ENCODE measurements at places on chromosomes 4 and X.

GRCh38 chrX:17759990-17760389 is 22.7 kb downstream of the SCML1 start:
- no peak for DNase-seq

DNA sequence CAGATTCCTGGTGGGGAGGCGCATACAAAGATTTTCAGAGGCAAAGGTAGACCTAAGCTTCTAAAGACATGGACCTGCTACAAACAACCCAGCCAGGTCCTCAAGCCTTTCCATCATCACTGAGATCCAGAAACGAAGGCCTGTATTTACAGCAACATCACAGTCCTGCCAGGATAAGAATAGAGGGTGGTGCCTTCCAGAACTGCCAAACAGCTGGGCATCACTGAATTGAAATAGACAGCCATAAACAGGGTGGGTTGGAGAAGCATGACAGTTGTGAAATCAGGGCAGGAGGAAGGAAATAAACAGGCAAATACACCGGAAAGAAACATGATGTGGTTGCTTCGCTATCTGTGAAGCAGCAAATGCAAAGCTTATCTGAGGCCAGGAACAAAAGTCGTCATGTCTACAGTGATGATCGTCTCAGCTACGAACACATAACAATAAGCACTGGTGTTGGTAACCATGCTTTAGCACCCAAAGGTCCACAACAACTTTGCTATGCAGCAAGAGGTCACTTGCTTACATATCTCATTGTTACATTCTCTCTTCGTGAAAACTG is 6.7 kb upstream of the TMEM154 start:
- no peak for DNase-seq

GRCh38 chr4:148651991-148652390 is 209.8 kb upstream of the NR3C2 start:
- DNase-seq = no peak

GRCh38 chrX:136574548-136574947 is 42.5 kb downstream of the VGLL1 start:
- no peak for DNase-seq

- DNase-seq = no peak
These were observed 9.4 kb upstream of the NKX1-1 start for GRCh38 chr4:1415681-1415981.

- no peak for DNase-seq
These were observed 44.0 kb downstream of the BRCC3 start for GRCh38 chrX:155115174-155115819.

DNA sequence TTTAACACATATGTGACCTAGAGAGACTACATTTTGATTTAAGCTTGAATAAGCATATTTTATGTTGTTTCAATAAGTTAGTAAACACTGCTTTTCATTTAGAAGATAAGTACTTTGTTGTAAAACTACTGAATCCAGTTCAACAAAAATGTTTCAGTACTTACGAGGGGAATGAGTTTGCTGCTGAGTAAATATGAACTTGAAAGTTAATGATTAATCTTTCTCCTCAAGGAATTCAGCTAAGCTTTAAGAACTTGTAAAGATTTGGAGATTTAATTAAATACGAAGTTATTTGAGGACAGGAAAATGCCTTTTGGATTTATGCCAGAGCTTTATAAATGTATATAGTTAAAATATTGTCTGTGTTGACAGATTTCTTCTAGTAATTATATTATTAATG is 933.0 kb upstream of the LCORL start:
- DNase-seq = no peak

- no peak for DNase-seq
These were observed 11.2 kb downstream of the IRAK1 start for GRCh38 chrX:154008521-154008920.

- DNase-seq = no peak
These were observed 7.9 kb downstream of the LIAS start for GRCh38 chr4:39466747-39467146.

DNA sequence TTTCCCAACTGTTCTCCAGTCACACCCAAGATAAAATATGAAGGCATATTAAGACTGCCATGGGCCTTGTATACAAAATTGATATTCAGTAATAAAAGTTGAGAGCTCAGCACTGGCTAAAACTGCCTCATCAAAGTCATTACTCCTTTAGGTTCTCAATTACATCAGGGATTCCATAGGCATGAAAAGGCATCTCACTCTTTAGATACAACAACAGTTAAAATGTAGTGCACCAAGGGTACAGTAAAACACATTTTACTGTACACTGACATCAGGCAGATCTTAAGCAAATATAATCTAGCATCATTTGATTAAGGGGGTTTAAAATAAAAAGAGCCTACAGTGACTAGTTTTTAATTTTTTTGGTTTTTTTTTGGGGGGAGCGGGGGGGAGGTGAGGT is 107.7 kb downstream of the PPP3CA start:
- no peak for DNase-seq

DNA sequence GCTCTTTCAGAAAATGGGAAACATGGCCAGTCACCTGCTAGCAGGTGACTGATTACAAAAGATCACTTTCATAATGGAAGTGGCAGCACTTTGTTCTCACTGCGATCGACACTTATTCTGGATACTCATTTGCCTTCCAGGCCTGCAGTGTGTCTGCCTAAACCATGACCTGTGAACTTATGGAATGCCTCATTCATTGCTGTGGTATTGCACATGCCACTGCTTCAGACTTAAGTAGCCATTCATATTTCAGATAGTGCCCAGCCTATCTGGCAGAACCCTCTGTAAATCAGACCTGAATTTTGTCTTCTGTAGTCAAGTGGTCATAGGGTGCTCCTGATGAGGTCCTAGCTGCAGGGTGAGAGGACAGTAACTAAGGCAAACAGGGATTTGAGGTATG is 23.3 kb upstream of the MGST2 start:
- no peak for DNase-seq

GRCh38 chr4:110614976-110615352 is 7.9 kb downstream of the PITX2 start:
- no peak for DNase-seq

- DNase-seq = no peak
These were observed 12.7 kb downstream of the STEEP1 start for GRCh38 chrX:119552508-119552907.

DNA sequence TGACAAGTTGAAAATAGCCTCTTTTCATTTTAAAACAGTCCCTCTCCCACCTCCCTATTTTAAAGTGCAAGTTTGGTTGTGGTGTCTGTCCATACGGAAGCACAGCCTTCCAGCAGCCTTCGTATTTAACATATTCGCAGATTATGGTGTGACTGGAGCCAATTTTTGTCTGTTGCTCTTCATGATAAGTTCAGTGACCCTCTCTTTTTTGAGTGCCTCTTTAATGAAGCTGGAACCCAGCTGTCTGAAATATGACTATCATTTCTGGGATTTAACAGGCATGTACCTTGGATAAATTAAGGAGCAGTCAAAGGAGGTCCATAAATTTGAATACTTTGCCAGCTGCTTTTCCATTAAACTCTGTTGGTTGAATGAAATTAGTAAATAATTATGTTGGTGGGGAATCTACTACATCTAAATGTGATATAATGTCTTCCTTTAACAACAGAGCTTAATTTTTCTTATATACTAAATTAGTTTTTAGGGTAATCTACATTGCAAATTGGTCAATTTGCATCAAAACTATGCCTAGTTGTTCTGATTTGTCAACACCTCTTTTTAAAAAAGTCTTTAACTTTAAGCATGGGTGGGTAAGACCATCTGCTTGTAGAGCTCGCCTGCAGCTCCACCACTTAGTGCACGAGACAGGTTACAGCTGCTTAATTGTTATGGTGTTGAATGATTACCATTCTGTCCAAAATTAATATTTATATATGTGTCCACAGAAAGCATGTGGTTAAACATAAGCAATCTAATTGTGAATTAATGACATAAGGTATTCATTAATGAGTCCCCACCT is 216.6 kb downstream of the DCTD start:
- no peak for DNase-seq

- DNase-seq = no peak
These were observed 157.6 kb downstream of the DCK start for GRCh38 chr4:71151054-71151453.

DNA sequence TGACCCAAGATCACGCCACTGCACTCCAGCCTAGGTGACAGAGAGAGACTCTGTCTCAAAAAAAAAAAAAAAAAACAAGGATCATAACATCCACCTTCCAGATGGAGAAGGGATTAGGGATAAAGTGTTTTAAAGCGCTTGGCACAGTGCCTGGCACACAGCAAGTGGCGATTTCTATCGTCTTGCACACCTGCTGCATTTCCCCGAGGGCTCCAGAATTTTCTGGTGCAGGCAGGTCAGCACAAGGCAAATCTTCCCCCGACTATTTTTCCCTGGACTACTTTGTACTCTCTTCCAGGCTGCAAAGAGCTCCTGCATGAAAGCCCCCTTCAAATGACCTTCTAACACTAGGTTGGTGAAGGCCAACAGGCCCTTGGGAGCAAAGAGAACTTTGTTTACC is 57.3 kb downstream of the APBB2 start:
- DNase-seq = no peak

DNA sequence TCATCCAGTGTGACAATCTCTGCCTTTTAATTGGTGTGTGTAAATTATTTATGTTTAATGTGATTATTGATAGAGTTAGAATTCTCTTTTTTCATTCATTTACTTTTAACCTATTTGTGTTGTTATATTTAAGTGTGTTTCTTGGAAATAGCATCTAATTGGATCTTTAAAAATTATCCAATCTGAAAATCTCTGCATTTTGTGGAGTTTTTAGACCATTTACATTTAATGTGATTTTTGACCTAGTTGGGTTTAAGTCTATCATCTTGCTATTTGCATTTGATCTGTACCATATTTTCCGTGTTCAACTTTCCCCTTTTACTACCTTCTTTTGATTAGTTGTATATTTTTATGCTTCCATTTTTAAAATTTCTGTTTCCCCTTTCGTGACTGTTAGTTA is 71.3 kb downstream of the TENM3 start:
- no peak for DNase-seq

DNA sequence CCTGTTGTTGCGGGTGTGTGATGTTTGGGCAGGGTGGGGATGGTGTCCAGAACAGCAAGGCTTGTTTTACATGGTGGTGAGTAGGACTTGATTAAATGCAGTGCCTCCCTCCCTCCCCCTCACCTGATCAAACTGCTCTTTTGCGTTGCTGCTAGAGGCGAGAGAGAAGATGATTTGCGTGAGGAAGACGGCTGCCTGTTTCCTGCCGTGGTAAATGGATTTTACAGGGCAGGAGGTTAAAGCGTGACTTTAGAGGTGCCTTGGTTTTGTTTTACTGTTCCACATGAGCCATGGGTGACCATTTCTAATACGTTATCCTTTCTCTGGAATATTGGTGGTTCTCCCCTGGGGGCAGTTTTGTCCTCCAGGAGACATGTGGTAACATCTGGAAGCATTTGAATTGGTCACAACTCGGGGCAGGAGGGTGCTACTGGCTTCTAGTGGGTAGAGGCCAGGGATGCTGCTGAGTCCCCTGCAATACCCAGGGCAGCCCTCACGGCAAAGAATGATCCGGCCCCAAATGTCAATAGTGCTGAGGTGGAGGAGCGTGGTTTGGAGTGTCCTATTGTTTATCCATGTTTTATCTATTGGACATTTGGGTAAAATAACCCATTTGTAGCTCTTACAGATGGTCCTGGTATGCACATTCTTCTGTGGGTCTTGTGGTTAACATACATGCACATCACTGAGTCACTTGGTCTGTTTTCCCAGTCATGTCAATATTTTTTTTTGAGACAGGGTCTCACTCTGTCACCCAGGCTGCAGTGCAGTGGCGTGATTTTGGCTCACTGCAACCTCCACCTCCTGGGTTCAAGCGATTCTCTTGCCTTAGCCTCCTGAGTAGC is 73.7 kb downstream of the SHROOM2 start:
- DNase-seq = no peak

DNA sequence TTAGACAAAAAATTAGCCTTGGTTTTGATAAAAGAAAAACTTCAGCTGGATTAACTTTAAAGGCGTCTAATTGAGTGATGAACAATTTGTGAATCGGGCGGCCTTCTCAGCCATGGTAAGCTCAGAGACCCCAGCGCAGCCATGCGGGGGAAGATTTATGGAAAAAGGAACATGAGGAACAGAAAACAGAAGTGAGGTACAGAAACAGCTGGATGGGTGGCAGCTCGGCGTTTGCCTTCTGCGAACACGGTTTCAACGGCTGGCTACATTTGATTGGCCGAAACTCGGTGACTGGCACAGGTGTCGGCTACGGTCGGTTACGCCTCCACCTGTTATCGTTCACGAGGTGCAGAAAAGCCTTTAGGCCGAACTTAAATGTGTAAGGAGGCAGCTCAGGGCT is 401.4 kb upstream of the FAT1 start:
- no peak for DNase-seq

GRCh38 chrX:65596270-65597034 is 61.9 kb upstream of the LAS1L start:
- no peak for DNase-seq

GRCh38 chrX:56757327-56757726 is 28.3 kb downstream of the NBDY start:
- DNase-seq = no peak

GRCh38 chr4:123506011-123506695 is 109.6 kb downstream of the SPRY1 start:
- no peak for DNase-seq

GRCh38 chrX:19902110-19902509 is 14.7 kb upstream of the SH3KBP1 start:
- DNase-seq = no peak

GRCh38 chr4:152106113-152106763 is 345.4 kb upstream of the GATB start:
- DNase-seq = peak; percentile 90

GRCh38 chr4:39133623-39134022 is 48.7 kb upstream of the WDR19 start:
- DNase-seq = no peak

DNA sequence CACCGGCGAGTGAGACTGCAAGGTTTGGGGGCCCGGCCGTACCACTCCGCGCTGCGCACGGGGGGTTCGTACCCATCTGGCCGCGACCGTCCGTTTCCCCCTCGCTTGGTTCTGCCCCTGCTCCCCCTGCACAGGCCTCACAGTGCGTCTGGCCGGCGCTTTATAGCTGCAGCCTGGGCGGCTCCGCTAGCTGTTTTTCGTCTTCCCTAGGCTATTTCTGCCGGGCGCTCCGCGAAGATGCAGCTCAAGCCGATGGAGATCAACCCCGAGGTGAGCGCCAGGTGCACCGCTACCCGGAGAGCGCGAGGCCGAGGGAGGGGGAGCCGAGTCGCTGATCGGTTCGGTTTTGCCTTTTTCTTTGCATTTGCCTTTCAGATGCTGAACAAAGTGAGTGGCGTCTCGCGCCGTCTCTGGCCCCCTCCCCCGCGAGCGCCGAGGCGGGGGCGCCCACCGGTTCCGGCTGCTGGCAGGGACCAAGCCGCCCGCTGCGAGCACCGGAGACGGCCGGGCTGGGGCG is at the start of gene UCHL1:
Gene UCHL1 (plus strand): TSS at position 189 of the 517 bp plus-strand sequence. CDS start 49 bp downstream, at position 238.
- no peak for DNase-seq

DNA sequence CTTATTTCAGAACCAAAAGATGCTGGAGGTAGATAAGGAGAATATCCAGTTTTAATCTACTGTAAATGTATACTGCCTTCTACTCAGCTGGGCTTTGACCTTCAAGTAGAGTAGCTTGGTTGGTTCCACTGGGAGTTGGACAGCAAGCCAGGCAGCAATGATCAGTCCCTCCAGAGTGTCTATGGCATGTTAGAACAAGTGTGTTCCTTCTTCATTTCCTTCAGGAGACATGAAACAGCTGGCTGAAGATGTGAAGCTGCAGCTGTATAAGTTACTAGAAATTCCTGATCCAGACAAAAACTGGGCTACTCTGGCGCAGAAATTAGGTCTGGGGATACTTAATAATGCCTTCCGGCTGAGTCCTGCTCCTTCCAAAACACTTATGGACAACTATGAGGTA is 111.1 kb downstream of the NFKB1 start:
- no peak for DNase-seq

Measured in RWPE1 (cell line).